Activated CD4-positive, CD25-positive, alpha-beta regulatory T cell treated with anti-CD3 and anti-CD28 coated beads, Interleukin-2, amount 50 U/mL, for 24 hours (primary cell): ENCODE measurements at places on chromosomes 11 and 22.
A peak's percentile ranks its signal among the peaks of the same experiment; 100 is the strongest.

- ATAC-seq = no peak
Observed at GRCh38 chr11:46254133-46254491, 23.4 kb upstream of the CREB3L1 start.

GRCh38 chr11:68053117-68053516 is 14.3 kb downstream of the TCIRG1 start:
- no peak for ATAC-seq

DNA sequence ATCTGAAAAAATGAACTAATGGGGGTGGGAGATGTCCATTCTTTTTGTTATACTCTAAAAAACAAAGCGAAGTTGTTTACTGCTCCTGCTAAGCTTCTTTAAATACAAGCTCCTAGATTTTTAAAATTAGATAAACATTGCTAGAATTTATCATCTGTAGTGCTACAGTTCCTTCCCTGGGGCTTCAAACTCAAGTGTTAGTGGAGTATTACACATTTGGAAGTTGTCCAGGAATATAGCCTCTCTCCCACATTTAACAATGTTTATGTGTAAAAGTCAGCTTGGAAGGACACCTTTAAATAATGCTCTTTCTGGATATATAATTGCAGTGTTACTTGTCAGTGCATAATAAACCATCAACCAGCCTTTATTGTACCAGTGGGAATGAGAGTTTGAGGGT is 155.5 kb downstream of the SPON1 start:
- ATAC-seq = no peak

GRCh38 chr11:10488121-10488933 is 33.3 kb downstream of the AMPD3 start:
- peak; percentile 62 for ATAC-seq
